Tibial nerve (tissue), 4 donors: ENCODE measurements at places on chromosomes 6 and 20. TPM values are rescaled to one million over a fixed set of nuclear protein-coding genes. Genes with fewer than 3 reads are reported as not detected.

- no peak for DNase-seq
Observed at GRCh38 chr6:43310624-43311023, 2.0 kb upstream of the CRIP3 start.

GRCh38 chr20:58598211-58599015 lies 52.7 kb upstream of the STX16 start:
- DNase-seq, result peak; percentile 34

DNA sequence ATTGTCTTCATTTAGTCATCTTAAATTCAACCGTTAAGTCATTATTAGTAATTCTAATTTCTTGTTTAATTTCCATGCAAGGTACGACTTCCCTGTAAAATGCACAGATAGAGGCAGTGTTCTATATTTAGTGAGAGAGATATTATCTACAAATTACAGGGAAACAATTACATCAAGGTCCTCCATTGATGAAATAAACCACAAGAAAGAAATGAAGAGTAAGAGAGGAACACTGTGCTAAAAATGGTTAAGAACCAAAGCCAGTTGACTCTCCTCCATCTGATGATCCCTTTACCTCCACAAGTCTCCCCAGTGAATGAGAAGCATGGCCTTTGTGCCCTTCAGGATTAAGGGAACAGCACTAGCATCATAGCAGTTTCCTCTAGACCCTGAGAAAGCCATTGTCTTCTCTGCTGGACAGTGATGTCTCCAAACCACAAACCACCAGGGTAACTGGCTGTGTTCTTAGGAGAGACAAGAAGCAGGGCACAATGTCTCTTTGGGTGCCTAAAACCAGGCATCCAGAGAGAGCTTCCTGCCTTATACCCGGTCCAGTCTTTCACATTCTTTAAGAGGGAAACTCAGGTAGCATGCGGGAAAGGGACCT lies 38.1 kb downstream of the IRF4 start:
- no peak for DNase-seq

- DNase-seq, result no peak
Observed at GRCh38 chr6:144123421-144123820, 26.9 kb upstream of the STX11 start.

GRCh38 chr6:21070620-21071019 lies 522.9 kb upstream of the SOX4 start:
- no peak for DNase-seq

- no peak for DNase-seq
Observed at GRCh38 chr6:161150566-161150965, 123.3 kb downstream of the AGPAT4 start.

DNA sequence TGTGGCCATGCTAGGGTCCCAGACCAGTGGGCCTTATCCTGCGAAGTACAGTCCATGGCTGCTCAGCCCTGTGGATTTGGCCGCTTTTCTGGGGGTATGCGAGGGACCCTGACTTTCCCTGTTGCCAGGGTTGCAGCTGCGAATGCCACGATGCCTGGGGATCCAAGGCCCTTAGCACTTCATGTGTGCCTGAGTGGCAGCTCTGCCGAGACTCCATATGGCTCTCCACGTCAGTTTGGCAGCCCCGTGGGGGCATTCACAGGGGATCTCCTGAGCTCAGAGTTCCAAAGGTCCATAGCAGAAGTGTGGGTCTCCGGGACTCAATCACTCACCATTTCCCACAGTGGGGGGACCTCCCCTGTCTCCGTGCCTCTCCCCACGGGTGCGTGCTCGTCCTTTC lies 319.5 kb downstream of the DOK5 start:
- DNase-seq, result no peak

DNA sequence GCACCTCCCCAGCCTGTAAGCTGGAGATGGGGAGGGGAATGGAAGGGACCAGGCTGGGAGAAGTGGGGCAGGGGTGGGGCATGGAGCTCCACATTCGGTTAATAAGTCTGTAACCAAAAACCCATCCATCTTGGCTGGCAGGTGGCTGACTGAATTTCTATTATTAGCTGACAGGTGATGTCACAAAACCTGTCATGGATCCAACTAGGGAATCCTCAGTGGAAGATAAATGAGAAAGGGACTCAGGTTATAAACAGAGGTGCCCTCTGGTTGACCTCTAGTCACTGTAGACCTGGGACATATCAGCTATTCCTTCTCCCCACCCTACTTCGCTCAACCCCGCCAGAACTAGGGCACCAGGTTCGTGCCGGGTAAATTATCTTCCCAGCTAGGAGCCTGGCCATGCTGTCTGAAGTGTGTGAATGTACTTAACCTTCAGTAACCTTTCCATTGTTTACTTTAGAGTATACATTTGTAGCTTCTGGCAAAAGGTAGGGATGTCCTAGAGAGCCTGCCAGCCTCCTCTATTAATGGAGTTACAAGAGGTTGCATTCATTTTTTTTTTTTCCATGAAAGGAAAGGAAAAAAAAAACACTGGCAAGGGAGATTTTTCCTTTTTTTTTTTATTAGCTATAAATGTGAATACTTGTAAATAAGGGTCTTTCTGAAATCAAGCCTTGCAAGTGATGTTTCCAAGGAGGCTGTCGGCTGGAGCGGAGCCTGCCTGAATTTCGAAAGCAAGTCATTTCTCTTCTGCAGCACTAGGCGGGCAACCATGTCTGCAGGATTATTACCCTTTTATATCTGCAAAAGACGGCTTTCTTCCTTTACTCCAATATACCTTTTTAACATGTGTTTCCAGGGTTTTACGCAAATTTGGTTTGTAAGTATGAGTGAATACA lies 135.9 kb downstream of the TMEM242 start:
- no peak for DNase-seq

DNA sequence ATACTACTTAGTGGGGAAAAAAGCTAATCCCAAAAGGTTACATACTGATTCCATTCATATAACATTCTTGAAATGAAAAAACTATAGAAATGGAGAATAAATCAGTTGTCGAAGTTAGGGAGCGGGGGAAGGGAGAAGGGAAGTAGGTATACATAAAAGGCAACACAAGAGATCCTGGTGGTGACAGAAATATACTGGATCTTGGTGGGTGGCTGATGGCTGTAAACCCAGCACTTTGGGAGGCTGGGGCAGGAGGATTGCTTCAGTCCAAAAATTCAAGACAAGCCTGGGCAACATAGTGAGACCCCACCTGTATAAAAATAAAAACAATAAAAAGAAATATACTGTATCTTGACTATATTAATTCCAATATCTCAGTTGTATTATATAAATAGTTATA lies 105.7 kb upstream of the LGSN start:
- no peak for DNase-seq

Gene SLC44A4
- total RNA-seq, result 0.59 TPM

Gene BPI
- total RNA-seq, result 0.84 TPM

Gene GPLD1
- 3.6 TPM for total RNA-seq

Gene ERVFRD-1
- not detected for total RNA-seq

Gene MPC1
- 70.1 TPM for total RNA-seq

Gene EPHA7
- total RNA-seq, result 2.0 TPM
